ENCODE measurements at places on chromosomes 12 and 14.

DNA sequence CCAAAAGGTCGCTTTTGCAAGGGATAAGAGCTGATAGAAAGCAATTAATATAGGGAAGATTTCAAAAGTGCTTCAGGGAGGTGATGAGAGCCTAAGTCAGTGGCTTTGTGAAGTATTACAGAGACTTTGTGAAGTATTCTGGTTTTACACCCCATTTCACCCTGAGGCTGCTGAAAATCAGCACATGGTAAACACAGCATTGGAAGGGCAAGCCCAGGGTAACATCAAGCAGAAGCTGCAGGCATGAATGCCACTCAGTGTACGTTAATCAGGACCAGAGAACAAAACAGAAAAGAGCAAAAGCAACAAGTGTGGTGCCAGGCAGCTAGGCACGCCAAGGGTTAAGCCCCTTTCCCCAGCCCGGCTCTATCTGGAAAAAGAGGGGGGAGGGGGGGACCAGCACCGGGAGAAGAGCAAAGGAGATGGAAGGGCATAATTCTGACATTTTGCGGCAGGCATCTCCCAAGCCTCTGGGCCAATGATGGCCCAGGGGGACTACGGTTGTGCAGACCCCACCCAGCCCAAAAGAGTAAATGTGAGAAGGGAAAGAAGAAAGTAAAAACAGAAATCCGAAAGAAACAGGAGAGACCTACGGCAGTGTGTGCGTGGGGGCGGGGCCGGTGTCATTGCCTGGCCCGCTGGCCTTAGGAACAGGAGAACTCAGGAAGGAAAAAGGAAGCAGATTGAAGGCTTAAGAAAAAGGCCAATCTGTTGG lies 58.9 kb downstream of the DHRS2 start:
- no peak for DNase-seq

DNA sequence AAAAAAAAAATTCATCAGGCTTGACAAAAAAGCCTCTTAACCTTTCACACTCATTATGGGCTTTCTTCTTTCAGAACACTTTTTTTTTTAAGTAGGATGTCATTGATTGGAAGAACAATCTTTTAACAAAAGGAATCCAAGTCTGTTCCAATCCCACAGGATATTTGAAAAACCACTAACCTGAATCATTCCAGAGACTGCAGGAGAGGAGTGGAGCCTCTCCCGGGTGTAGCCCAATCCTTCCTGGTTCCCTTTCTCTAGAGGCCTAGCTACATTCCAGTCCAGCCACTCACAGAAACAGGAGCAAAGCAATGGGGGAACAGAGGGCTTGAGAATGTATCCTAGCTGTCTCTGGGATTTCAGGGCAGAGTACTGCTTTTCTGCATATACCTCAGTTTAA lies 4.3 kb downstream of the MFAP5 start:
- DNase-seq = peak; percentile 88

DNA sequence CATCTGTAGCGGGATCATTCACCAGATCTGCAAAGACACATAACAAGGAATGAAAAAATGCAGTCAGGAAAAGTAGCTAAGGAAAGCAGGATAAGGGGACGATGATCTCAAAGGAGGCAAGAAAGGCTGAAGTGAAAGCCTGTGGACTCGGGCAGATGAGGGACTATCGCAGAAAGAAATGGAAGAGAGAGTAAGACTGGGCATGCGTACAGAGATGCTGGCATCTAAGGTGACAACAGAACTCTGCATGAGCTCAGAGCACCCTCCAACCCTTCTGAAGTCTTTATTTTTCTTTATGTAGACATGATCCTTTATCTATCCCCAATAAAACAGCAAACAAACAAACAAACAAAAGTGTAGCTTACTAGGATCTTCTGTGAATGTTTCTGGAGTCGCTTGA lies 7.2 kb downstream of the MFAP5 start:
- no peak for DNase-seq

DNA sequence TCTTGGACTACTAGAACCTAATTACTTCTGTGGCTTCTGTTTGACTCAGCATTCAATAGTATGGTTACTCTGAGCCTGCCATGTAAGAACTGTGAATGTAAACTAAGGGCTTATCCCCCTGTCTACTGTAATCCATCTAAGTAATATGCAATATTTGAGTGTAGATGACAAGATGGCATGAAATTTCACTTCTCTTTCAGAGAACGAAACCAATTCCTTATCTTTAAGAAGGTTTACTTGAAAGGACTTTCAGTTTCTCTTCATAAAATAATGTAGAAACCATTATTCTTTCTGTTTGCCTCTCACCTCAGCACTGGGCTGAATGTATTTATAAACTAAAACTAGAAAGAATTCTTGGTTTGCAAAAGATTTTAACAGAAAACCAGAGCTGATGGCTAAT lies 60.4 kb upstream of the ARID2 start:
- no peak for DNase-seq

DNA sequence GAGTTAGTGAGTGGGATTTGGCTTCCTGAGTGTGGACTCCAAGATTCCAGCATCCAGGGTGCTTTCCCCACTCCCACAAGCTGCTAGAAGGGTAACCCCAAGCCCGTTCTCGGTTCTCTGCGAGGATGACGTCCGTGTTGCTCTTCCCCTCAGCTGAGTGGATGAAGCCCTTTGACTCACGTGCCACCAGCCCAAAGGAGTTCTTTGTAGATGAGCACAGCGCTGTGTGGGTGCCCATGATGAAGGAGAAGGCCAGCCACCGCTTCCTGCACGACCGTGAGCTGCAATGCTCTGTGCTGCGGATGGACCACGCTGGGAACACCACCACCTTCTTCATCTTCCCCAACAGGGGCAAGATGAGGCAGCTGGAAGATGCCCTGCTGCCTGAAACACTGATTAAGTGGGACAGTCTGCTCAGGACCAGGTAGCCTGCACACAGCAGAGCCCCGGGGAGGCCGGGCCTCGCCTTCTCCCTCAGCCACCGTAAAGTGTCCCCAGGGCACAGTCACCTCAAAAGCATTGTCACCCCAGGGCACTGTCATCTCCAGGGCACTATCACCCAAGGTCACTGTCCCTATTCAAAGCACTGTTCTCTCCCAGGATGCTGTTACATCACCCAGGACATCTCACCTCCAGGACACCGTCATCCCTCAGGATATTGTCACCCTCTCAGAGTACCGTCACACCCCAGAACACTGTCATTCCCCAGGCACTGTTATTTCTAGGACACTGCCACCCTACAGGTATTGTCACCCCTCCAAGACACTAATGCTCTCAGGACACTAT lies 31.3 kb downstream of the SERPINA3 start:
- no peak for DNase-seq

GRCh38 chr14:70638416-70638815 lies 3.3 kb upstream of the TTC9 start:
- no peak for DNase-seq

- peak; percentile 92 for DNase-seq
Measured at GRCh38 chr12:27922531-27923139, 49.9 kb downstream of the PTHLH start.

- DNase-seq = no peak
Measured at GRCh38 chr12:67338426-67338825, 69.3 kb downstream of the CAND1 start.

- peak; percentile 83 for DNase-seq
Measured at GRCh38 chr12:3117591-3118015, 40.4 kb downstream of the TSPAN9 start.

DNA sequence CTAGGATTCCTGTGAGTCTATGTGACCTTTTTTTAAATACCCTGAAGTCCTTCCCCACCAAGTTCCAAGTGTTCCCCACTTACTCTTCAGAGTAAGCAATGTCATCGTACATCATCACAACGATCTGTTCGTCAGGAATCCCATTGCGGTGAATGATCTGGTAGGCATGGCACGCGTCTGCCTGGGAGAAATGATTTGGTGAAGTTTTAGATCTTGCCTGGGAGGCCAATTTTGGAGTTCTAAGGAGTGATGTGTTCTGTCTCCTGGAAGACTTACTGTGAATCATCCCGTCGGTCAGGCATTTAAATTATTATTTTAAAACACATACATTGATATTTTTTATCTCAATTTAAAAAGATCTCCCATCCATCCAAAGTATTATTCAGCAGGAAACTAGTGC lies 29.8 kb downstream of the LGMN start:
- DNase-seq = no peak

GRCh38 chr12:19850346-19851065 lies 411.2 kb downstream of the AEBP2 start:
- DNase-seq = peak; percentile 14

- no peak for DNase-seq
Measured at GRCh38 chr12:123762715-123763052, 583 bp downstream of the DNAH10 start.

DNA sequence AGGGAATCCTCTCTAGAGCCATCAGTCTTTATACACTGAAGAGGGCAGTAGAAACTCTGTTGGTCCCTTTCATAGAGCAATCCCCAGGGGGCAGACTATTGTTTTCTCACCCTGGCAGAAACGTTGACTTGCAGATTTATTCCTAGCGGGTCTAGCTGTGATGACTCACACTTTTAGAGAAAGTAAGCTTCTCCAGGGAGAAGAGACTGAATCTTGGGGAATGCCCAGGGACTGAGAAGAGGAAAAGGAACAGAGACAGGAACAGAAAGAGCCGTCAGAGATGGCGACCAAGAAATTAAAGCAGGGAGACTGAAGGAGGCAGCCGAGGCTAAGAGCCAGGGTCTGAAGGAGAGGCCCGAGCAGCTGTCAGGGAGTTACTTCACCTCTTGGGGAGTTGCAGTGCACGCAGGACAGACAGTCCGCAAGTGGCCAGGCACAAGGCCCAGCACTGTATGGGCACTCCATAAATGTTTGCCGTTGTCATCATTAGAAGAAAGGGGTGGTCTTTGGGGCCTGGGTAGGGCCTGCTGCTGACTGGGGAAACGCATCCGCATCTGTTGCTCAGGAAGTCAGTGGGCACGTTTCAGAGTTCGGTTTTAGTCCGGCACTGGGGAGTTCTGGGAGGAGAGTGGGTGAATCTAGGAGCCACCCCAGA lies 13.0 kb downstream of the PLEKHG6 start:
- DNase-seq = peak; percentile 86

DNA sequence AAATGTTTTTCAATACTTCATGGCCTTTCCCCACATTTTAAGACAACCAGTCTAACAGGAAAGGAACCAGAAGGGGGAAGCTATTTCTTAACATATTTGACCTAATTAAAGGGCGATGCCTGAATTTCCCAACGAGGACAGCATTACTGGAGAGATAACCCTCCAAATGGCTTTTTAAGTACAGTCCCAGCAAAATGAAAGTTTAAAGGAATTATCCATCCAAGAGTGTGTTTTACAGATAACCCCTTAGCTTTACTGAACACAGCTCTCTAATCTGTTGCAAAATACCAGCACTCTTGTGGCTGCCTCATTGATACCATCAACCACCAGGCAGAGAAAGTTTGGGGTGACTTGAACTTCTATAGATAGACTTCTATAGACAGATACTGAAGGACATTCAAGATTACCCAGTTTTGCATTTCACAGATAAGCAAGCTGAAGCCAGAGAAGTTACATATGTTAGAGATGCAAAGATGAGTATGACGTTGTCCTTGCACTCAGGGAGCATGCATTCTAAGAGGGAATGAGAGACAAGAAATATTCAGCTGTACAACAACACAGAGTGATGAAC lies 41.3 kb upstream of the DUSP6 start:
- DNase-seq = no peak

GRCh38 chr12:114430306-114430705 lies 24.4 kb upstream of the TBX5 start:
- DNase-seq = no peak

GRCh38 chr14:59292028-59292427 lies 103.6 kb downstream of the DAAM1 start:
- no peak for DNase-seq

GRCh38 chr12:48862760-48863159 lies 2.9 kb downstream of the RND1 start:
- no peak for DNase-seq

DNA sequence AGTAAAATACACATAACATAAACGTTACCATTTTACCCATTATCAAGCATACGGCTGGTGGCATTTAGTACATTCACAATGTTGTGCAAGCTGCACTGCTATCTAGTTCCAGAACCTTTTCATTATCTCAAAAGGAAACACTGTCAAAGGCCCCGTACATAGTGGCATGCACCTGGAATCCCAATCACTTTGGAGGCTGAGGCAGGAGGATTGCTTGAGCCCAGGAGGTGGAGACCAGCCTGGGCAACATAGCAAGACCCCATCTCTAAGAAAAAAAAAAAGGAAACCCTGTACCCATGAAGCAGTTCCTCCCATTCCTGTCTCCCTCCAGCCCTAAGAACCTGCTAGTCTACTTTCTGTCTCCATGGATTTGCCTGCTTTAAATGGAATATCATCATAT lies 7.4 kb upstream of the HVCN1 start:
- DNase-seq = no peak

- no peak for DNase-seq
Measured at GRCh38 chr12:122834921-122835749, at the start of gene HIP1R. TSS of gene HIP1R (plus strand) at chr12:122835457. CDS start at chr12:122835551, 94 bp downstream.

DNA sequence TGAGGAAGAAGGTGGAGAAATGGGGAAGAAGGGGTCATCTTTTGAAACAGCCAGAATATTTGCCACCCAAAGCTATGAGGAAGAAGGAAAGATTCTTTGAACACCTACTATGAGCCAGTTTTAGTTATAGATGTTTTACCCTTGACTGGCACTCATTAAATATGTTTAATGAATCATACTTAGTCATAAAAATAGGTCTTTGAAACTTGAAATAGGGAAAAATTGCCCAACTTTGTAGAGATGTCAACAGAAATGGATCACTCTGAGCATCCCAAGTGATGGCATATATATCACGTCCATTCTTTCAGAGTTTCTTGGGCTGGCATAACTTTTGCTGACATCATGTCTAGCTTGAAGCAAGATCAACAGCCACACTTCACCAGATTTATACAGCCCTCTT lies 263.5 kb downstream of the RPAP3 start:
- DNase-seq = no peak

GRCh38 chr12:109510196-109510595 lies 32.8 kb downstream of the UBE3B start:
- DNase-seq = no peak

GRCh38 chr12:100974747-100975146 lies 180.2 kb downstream of the ANO4 start:
- no peak for DNase-seq

- no peak for DNase-seq
Measured at GRCh38 chr14:57009585-57010515, 199.6 kb upstream of the OTX2 start.

GRCh38 chr12:75585330-75585729 lies 73.9 kb upstream of the KRR1 start:
- DNase-seq = peak; percentile 70

GRCh38 chr12:1836854-1837421 lies 16.6 kb downstream of the LRTM2 start:
- no peak for DNase-seq

- DNase-seq = no peak
Measured at GRCh38 chr12:13788626-13789025, 192.8 kb downstream of the GRIN2B start.

DNA sequence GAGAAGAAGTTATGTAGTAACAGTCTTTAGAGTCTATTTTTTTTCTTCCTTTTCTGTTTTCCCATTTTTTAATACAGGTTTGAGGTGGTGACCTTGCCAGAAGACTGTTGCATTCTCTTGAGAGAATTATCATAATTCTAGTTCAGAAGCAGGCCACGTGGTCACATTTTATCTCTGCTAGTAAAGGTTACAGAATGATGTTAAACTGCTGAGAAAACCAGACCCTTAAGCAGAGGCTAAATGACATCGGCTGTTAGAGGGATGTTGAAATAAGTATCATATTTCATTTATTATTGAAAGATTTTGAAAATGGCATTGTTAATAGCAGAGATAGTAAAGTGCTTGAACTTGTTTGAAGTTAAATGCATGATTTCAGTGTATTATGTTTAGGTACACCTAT lies 49.2 kb downstream of the BRMS1L start:
- DNase-seq = no peak

GRCh38 chr14:104864267-104865080 lies 594 bp upstream of the CEP170B start:
- no peak for DNase-seq

Measured in NCI-H226 (cell line).